ENCODE measurements at places on chromosomes 1 and 21. TPM values are rescaled to one million over a fixed set of nuclear protein-coding genes. Genes with fewer than 3 reads are reported as not detected.

EXTL1 gene
- 6.0 TPM for total RNA-seq

OR2L2 gene
- not detected for total RNA-seq

CALML6 gene
- under 0.01 TPM for total RNA-seq

SPRR3 gene
- not detected for total RNA-seq

MRTO4 gene
- total RNA-seq = 21.9 TPM

KRTAP10-5 gene
- not detected for total RNA-seq

DPYD gene
- total RNA-seq = 22.5 TPM

DNA sequence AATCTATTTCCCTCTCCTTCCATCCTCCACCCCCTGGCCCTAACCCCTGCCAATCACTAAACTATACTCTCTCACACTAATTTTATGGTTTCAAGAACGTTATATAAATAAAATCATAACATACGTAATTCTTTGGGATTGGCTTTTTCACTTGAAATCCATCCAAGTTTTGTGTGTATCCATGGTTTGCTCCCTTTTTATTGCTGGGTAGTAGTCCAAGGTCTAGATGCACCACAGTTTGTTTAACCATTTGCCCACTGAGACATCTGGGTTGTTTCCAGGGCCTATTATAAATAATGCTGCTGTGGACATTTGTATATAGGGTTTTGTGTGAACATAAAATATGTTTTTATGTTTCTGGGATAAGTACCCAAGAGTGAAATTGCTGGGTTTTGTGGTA is 61.4 kb downstream of the TEX35 start:
- DNase-seq = peak; percentile 21

DNA sequence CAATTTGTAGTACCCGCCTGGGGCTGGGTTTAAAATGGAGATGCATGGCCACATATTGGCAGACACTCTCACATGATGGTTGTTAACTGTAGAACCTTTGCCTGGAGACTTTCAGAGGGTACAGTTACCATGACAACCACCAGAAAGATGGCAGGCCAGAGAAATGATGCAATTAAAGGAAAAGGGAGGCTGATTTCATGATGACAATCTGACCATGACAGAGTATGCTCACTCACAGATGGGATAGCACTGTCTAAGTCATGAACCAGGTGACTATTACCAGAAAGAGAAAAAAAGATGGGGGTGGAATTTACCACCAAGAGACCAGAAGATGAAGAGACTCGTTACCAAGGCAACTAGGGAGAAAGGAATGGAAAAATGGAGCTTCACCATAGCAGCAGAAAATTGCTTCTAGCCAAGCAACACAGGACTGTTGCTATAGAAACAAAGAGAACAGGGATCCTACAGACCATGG is 3.5 kb upstream of the TRIT1 start:
- DNase-seq = no peak

GRCh38 chr1:992362-992761 is 7.5 kb downstream of the HES4 start:
- DNase-seq = no peak

DNA sequence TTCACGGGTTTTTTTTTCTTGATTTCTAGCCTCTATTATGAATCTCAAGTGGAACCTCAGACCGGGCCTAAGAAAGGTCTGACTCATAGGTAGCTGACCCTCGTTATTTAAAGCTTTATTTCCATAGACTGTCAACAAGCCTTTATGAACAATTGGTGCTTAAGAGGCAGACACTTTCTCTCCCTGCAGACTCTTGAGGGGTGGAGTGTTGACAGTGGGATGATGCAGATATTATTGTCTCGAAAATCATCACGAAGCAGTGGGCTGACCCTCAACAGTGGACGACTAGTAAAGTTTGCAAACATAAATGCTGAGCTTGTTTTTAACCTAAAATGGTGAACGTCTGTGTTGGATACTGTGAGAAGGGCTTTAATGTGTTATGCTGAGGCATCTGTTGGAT is 1.8 kb downstream of the SFT2D2 start:
- DNase-seq = peak; percentile 43

- no peak for DNase-seq
Observed at GRCh38 chr1:84708031-84708430, 17.8 kb upstream of the SSX2IP start.

DNA sequence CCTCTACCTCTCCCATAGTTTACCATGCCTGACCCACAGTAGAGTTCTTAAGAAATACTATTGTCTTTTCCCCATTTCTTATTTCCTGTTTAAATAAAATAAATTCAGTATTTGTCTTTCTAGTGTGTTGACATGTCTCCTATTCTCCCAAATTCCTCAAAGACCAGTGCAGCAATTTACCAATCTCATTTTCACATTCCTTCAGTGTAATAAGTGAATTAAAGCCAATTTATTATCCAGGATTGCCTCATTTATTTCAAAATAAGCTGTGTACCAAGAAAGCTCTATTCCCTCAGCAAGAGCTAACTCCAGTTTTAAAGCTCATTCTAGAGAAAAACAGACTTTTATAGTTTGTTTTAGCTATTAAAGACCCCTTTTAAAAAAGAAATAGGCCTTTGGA is 49.9 kb downstream of the DISC1 start:
- no peak for DNase-seq

- no peak for DNase-seq
Observed at GRCh38 chr1:30612536-30613065, 110.8 kb downstream of the MATN1 start.

GRCh38 chr1:50038237-50038809 is 14.6 kb upstream of the AGBL4 start:
- no peak for DNase-seq

DNA sequence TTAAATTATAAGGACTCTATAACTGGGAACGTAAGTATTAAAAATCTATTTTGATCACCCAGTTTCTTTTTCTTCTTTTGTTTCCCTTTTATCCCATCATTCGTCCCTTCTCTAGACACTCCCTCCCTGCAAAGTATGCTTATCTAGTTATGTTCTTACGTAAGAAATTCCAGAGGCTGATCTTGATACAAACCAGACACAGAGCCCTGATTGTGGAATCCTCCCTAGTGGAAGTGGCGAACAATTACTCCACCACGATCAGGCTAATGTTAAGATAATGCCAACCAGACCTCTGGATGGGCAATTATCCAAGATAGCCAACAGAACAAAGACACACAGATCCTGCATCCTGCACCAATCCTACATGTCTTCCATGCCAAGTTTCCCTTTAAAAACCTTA is 1557.4 kb downstream of the PLA2G4A start:
- DNase-seq = peak; percentile 58

DNA sequence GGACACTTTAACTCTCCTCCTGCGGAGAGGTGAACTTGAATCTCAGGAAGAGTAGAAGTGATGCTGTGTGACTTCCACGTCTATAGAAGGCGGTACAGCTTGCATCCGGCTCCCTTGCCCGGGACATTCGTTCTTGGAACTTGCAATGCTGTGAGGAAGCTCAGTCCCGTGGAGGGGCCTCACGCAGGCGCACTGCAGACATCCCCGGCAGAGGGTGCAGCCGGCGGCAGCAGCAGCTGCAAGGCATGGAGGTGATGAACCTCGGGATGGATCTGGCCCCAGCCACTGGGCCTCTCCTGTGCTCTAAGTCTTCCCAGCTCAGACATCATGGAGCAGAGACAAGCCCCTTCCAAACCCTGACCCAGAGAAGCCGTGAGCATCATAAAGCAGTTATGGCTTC is 61.8 kb upstream of the SOD1 start:
- no peak for DNase-seq

- no peak for DNase-seq
Observed at GRCh38 chr1:110787328-110788071, 85.4 kb upstream of the CD53 start.

DNA sequence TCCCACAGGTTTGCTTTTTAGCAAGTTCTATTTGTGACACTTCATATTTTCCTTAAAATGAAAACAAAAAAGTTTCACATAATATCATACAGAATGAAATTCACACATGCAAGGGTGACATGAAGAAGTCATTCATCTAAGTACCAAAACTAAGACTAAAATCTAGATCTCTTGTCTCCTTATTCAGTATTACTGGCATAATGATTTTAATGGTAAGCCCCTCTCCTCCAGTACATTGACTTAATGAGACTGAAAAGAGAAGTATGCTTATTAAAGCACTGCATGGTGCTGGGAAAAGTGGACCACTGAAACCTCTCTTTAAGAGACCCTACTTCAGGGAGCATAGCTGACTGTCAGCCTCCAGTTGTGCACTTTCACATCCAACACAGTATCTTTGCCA is 99.5 kb downstream of the NEGR1 start:
- DNase-seq = no peak

GRCh38 chr1:36835017-36835695 is 199.2 kb downstream of the GRIK3 start:
- DNase-seq = no peak

GRCh38 chr1:186605762-186606350 is 74.4 kb downstream of the PTGS2 start:
- peak; percentile 60 for DNase-seq

- DNase-seq = no peak
Observed at GRCh38 chr1:115069659-115070308, 19.5 kb downstream of the TSPAN2 start.

GRCh38 chr1:246809473-246809872 is 85.3 kb downstream of the SCCPDH start:
- DNase-seq = no peak

DNA sequence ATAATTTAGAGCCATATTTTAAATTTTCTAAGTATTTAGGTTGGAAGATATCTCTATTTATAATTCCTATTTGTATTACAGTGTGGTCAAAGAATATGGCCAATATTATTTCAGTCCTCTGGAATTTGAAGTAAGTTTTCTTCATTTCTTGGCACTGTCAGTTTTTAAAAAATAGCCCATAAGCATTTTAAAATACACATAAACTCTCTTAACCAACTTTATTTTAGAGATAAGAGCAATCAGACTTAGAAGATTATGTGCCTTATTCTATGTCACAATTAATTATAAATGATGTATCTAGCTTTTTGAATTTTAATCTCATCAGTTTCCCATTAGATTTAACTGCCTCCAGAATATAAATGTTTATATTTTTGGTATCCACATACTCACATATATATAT is 130.8 kb downstream of the USP25 start:
- no peak for DNase-seq

DNA sequence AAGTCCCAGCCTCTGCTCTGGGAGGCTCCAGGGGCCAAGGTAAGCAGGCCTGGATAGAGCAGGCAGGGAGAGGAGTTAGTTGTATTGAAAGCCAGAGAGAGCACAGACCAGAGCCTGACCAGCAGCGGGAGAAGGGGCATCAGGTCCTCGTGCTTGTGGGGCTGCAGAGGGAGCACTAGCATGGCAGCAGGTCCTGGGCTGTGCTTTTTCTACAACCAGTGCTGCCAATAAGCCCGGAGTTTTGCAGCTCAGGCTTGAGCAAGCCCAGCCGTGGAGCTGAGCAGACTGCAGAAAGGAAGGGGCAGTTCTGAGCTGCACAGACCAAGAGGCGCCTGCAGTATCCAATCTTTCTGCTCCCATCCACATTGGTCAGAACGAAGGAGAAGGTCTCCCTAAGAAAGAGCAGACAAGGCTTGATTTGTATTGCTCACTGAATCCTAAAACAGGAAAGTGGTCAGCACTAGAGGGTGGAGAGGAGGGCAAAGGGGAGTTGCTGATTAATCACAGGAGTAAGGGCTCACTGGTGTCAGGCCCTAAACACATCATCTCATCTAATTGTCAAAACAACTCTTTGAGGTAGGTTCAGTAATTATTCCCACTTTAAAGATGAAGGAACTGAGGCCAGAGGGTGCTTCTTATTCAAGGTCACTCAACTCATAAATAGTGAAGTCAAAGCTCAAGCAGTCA is 2.7 kb downstream of the DENND2D start:
- no peak for DNase-seq

GRCh38 chr1:233081735-233082134 is 131.3 kb downstream of the NTPCR start:
- DNase-seq = peak; percentile 51

GRCh38 chr21:17903029-17903806 is 84.1 kb upstream of the C21orf91 start:
- peak; percentile 56 for DNase-seq

GRCh38 chr1:169833179-169833901 is 38.6 kb upstream of the METTL18 start:
- no peak for DNase-seq

DNA sequence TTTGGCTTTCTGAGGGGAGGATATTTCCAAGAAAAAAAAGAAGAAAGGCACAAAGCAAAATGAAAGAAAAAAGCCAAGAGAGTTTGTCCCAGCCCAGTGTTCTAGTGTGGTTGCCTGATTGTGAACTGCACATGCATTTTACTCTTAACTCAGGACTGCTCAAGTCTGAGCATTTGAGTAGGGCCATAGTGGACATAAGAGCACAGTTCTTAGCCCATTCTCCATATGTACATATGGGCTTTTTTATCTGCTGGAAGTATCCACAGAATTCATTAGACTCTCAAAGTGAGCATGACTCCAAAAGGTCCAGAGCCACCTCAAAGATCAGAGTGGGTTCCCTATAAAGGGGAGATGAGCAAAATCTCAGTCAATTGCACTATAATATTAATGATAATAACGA is 13.6 kb upstream of the DDX59 start:
- DNase-seq = no peak

DNA sequence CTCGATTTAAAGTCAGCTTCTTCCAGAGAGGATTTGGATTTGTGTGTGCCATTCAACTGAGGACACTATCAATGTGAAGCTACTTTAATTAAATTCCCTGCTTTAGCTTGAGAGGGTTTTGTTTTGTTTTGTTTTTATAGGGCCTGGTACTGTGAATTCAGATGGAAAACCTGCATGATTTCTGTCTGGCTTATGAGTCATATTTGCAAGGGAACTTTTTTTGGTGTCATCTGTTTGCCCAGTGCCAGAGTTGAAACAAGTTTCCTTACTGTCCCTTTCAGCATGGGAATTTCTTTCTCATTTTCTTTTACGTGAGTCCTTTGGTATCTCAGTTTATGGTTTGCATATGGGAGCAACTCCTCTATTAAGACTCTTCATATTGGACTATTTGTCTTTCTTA is 194.6 kb downstream of the GREM2 start:
- no peak for DNase-seq

DNA sequence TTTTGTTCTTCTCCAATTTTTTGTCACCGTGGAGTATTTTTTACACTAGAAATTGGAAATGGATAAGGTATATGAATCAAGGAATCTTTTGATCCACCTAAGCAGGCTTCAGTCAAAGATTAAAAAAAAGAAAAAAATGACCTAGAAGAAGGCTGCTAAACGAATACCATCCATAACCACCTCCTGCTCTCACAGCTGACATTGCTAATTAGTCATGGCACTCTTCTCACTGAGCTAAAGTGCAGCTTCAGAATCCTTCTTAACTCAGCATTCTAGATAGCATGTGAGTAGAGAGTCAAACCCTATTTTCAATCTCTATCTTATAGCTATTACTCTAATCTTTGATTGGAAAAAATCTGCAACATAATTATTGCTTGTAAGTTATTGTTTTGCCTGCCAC is 40.2 kb upstream of the ST6GALNAC5 start:
- DNase-seq = no peak
